ENCODE measurements at places on chromosomes 11 and 22.
A peak's percentile ranks its signal among the peaks of the same experiment; 100 is the strongest.

GRCh38 chr11:58498464-58498863 lies 9.4 kb downstream of the OR5B21 start:
- peaks cover 31% of the 10 kb centered on the region for H3K4me1 ChIP-seq
- peaks cover 25% of the 10 kb centered on the region for H3K36me3 ChIP-seq
- peak overlapping the region; percentile 78 for H3K27ac ChIP-seq
- peak; percentile 60 for DNase-seq

- peak; percentile 32 for DNase-seq
- no peaks in the 10 kb centered on the region for H3K36me3 ChIP-seq
- no peaks in the 10 kb centered on the region for H3K4me1 ChIP-seq
- H3K4me3 ChIP-seq: no peak overlapping the region
- no peak overlapping the region for H3K27ac ChIP-seq
These were observed 457.7 kb downstream of the BRD1 start for GRCh38 chr22:49369726-49370626.

DNA sequence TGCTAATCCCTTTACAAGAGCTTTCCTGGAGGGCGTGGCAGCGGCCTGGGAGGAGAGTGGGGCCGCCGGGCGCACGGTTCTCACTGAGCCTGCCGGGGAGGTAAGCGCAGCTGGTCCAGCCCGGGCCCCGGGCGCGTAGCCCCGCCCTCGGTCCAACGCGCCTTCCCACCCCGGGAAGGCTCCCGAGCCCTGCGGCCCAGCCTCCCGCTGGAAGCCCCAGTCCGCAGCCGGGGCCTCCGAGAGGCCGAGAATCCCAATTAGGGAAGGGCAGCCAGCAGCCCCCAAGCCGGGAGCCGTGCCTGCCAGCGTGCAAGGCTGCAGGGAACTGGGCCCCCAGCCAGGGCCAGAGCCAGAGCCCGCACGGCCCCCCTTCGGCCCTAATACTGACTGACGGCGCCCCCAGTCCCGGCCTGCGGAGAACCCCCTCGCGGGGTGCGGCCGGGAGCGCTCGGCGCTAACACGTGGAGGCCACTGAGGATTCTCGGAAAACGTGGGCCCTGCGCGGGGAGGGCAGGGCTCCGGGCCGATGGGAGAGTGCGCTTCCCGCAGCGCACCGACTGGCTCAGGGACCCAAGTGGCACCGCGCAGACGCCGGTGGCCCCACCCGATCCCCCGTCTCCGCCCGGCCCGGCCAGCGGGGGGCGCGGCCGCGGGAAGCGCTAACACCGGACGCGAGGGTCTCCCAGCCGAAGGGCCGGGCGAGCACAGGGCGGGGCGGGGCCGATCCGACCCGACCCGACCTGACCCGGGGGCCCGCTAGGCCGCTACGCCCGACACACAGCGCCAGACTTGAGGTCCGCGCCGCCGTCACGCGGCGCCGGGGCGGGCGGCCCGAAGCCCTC lies 5.7 kb downstream of the ZFTA start:
- H3K36me3 ChIP-seq: peaks cover 1% of the 10 kb centered on the region
- H3K27ac ChIP-seq: no peak overlapping the region
- no peak overlapping the region for H3K4me3 ChIP-seq
- no peaks in the 10 kb centered on the region for H3K27me3 ChIP-seq

GRCh38 chr11:15696069-15696468 lies 581.3 kb downstream of the INSC start:
- no peaks in the 10 kb centered on the region for H3K27me3 ChIP-seq
- H3K36me3 ChIP-seq: no peaks in the 10 kb centered on the region
- no peak overlapping the region for H3K27ac ChIP-seq
- DNase-seq: no peak
- H3K4me3 ChIP-seq: no peak overlapping the region

- H3K27me3 ChIP-seq: no peaks in the 10 kb centered on the region
These were observed 333.2 kb downstream of the CASP12 start for GRCh38 chr11:104564921-104565582.

DNA sequence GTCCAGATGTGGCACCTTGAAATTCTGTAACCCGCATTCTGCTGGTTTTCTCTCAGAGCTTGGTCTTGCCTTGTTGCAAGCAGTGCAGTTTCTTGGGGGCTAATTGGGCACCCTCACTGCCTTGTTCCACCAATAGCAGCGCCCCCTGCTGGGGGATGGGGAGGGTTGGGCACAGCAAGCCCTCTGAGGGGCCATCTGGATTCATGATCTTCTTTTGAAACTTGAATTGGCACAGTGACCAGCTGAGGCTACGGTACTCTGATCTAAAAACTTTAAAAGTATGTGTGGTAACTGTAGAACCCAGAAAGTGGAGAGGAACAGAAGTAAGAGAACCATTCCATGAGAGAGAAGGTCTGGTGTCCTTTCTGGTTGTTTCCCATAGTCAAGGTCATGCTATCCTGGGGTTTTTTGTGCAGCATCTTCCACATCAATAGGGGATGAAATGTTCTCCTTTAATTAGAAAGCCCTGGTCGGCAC lies 64.2 kb downstream of the MED15 start:
- H3K4me1 ChIP-seq: peaks cover 60% of the 10 kb centered on the region
- no peak overlapping the region for H3K4me3 ChIP-seq
- peak overlapping the region; percentile 82 for H3K27ac ChIP-seq
- H3K27me3 ChIP-seq: no peaks in the 10 kb centered on the region
- DNase-seq: peak; percentile 79

GRCh38 chr11:93054279-93054678 lies 84.8 kb downstream of the MTNR1B start:
- DNase-seq: no peak
- no peaks in the 10 kb centered on the region for H3K27me3 ChIP-seq
- no peak overlapping the region for H3K27ac ChIP-seq

- no peaks in the 10 kb centered on the region for H3K4me1 ChIP-seq
- no peaks in the 10 kb centered on the region for H3K27me3 ChIP-seq
- no peak overlapping the region for H3K27ac ChIP-seq
- H3K36me3 ChIP-seq: no peaks in the 10 kb centered on the region
These were observed 323.4 kb downstream of the SOX6 start for GRCh38 chr11:16032974-16033373.

GRCh38 chr11:100940111-100940510 lies 189.5 kb downstream of the PGR start:
- H3K4me1 ChIP-seq: no peaks in the 10 kb centered on the region
- no peaks in the 10 kb centered on the region for H3K27me3 ChIP-seq
- no peak overlapping the region for H3K27ac ChIP-seq

GRCh38 chr11:21909145-21909544 lies 283.7 kb upstream of the ANO5 start:
- H3K4me1 ChIP-seq: no peaks in the 10 kb centered on the region
- DNase-seq: no peak
- no peak overlapping the region for H3K27ac ChIP-seq
- no peaks in the 10 kb centered on the region for H3K27me3 ChIP-seq

DNA sequence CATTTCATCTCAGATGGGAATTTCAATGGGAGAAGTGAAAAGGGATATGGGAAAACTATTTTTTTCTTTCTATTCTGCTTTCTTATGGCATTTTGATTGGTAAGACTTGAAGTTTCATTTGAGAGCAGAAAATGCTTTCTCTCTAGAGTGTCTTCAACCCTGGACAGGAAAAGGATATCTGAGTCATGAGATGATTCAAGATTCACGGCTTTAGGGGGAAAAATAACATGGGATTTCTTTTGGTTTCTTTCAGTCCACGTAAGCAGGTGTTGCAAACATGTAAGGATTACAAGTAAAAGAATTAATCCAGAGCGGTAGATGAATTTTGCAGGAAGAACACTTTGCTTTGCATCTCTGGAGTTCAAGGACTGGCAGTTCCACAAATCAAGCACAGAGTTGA lies 1001.0 kb upstream of the TENM4 start:
- no peak overlapping the region for H3K4me3 ChIP-seq
- H3K27me3 ChIP-seq: no peaks in the 10 kb centered on the region
- H3K27ac ChIP-seq: no peak overlapping the region
- DNase-seq: no peak
- no peaks in the 10 kb centered on the region for H3K4me1 ChIP-seq
- no peaks in the 10 kb centered on the region for H3K36me3 ChIP-seq

GRCh38 chr11:2912498-2912897 lies 16.7 kb downstream of the PHLDA2 start:
- H3K36me3 ChIP-seq: no peaks in the 10 kb centered on the region
- DNase-seq: no peak
- H3K27me3 ChIP-seq: no peaks in the 10 kb centered on the region

DNA sequence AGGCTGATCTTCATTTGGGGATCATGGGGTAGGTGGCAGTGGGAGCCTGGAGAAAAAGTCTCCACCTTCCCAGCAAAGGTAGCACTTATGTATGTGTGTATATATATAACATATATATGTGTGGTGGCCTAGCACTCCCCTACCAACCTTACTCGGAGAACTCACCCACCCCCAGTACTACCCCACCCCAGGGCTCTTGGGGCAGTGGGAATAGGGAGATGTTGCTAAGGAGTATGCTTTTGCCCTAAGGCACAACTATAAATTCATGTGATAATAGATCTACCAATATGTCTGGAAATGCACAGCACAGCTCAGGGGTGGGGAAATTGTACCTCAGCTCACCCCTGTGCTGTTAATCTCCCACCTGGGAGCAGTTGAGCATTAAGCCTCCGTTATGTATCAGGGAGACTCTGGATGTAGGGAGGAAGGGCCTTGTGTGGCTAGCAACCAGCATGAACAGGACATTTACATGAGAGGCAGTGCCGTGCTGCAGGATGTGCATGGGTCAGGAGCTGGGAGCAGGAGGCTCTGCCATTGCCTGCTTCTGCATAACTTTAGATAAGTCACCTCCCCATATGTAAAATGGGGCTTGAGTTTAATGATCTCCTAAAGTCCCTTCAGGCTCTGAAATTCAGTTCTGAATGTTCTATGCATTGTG lies 57.3 kb downstream of the C11orf91 start:
- peaks cover 17% of the 10 kb centered on the region for H3K27me3 ChIP-seq
- DNase-seq: no peak
- no peaks in the 10 kb centered on the region for H3K36me3 ChIP-seq
- H3K27ac ChIP-seq: no peak overlapping the region

- H3K4me1 ChIP-seq: peaks cover 63% of the 10 kb centered on the region
- H3K4me3 ChIP-seq: no peak overlapping the region
- no peak overlapping the region for H3K27ac ChIP-seq
- no peak for DNase-seq
- H3K36me3 ChIP-seq: peaks cover 45% of the 10 kb centered on the region
- no peaks in the 10 kb centered on the region for H3K27me3 ChIP-seq
These were observed 61.7 kb downstream of the FLI1 start for GRCh38 chr11:128755564-128755963.

- no peak for DNase-seq
- no peaks in the 10 kb centered on the region for H3K36me3 ChIP-seq
- H3K4me3 ChIP-seq: no peak overlapping the region
These were observed 17.6 kb upstream of the SEPTIN5 start for GRCh38 chr22:19696504-19697276.

DNA sequence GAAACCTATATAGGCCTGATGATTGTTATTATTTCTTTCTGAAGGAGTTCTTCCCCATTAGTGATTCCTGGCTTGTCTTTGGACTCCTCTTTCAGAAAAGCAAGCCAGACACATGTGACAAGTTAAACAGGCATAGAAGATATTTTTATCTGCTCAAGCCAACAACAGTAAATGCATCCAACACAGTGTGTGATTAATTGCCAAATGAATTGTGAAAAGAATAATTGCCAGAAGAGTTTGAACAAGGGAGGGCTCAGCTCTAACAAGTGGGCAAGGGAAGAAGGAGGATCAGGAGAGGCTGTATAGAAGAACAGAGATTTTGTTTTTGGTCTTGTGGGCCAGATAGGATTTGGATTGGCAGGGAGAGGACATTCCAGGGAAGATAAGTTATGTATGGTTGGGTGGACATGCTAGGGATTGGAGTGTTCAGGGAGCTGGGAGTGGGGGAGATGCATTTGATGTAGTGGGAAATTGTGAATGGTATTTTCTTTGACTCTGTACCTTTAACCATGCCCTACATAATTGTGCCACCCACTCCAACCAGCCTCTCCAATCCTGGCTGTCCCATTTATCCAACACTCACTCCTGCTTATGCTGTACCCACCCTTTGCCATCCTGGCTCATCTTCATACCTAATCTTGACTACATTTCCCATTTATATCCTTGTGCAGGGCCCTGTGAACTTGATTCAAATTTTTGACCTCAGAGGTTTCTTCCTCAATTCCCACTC lies 172.8 kb downstream of the RRAS2 start:
- H3K27me3 ChIP-seq: no peaks in the 10 kb centered on the region
- H3K27ac ChIP-seq: no peak overlapping the region
- H3K36me3 ChIP-seq: no peaks in the 10 kb centered on the region
- DNase-seq: no peak

- H3K4me1 ChIP-seq: peaks cover 8% of the 10 kb centered on the region
- H3K36me3 ChIP-seq: no peaks in the 10 kb centered on the region
- no peak overlapping the region for H3K4me3 ChIP-seq
- no peak for DNase-seq
- H3K27ac ChIP-seq: no peak overlapping the region
These were observed 98.2 kb upstream of the MTMR2 start for GRCh38 chr11:96021901-96022650.

DNA sequence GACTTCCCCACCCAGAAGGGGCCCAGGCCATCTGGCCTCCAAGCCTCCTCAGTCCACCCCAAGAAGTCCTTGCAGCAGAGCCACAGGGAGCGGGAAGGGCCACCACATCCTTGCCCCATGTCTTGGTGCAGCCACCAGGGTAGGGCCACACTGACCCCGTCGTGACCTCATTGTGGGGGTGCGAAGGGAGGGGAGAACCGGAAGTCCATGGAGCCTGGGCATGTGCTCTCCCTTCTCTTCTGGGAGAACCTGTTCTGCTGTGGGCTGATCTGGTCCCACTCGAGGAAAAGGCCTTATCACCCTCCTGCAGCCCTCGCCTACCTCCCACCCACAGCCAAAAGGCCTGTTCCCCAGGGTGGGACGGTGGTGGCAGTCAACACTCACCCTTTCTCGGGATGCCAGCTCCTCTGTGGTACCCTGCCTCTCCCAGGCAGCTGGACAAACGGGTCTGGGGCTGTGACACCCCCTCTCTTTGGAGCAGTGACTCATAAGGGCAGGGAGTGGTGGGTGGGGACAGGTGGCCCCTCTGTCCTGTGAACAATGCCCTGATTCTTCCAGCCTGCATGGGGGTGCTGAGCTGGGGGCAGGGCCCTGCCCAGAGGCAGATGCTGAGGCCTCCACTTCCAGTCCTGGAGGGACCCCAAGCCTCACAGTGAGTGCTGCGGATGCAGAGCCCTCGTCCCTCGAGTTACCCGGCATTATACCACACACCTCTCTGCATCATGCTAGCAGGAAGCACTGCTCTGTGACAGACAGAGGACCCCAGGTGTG lies 14.6 kb upstream of the CTSD start:
- no peaks in the 10 kb centered on the region for H3K36me3 ChIP-seq
- H3K4me1 ChIP-seq: peaks cover 13% of the 10 kb centered on the region
- no peak overlapping the region for H3K27ac ChIP-seq
- H3K4me3 ChIP-seq: no peak overlapping the region
- H3K27me3 ChIP-seq: peaks cover 3% of the 10 kb centered on the region

DNA sequence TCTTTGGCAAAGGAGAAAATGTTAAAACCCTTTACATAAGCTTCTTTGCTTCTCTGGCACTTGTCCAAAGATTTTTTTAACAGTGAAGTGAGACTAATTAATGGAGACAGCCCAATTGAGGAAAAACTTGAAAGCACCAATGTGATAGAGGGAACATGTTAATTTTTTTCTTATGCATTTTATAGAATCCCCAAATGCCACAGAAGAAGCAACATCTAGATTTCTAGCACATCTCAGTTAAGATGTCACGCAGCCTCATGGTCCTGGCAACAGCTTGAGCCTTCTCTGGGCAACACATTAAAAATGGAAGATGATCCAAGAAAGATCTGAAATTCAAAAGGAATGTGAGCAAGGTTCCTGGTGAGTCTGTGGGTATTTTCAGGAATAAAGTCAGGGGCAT lies 48.5 kb downstream of the PACSIN2 start:
- peaks cover 18% of the 10 kb centered on the region for H3K36me3 ChIP-seq
- no peaks in the 10 kb centered on the region for H3K27me3 ChIP-seq
- peaks cover 37% of the 10 kb centered on the region for H3K4me1 ChIP-seq
- H3K4me3 ChIP-seq: no peak overlapping the region
